ENCODE measurements at places on chromosomes 11 and 22.

- DNase-seq = peak; percentile 90
These were observed 29.2 kb upstream of the XBP1 start for GRCh38 chr22:28829358-28830181.

DNA sequence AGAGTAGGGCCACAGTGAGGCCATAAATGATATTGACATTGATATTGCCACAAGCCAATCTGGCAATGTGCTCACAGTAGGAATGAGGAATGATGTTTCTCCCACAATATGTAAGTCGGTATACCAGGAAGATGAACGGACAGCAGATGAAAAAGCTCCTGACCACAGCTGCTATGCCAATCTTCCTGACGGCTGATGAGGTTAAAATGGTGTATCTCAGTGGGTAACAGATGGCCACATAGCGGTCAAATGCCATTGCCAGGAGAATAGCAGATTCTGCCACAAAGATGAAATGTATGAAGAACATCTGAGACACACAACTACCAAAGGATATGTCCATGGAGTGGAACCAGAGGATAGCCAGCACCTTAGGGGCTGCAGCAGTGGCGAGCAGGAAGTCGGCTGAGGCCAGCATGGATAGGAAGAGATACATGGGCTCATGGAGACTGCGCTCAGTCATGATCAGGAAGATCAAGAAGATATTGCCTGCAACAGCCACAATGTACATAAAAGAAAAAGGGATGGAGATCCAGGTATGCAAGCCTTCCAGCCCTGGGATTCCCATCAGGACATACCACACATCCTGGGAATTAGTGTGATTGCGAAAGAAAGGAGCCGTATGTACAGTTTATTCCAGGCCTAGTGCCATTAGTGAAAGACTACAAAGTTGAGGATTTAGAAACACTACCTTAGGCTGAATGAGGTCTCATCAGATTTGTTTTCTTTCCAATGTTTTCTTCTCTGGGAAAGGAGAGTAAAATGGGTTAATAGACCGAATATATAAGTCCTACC, 22.2 kb downstream of the OR51V1 start:
- no peak for DNase-seq

GRCh38 chr11:105553025-105553424, 56.8 kb upstream of the GRIA4 start:
- DNase-seq = no peak

DNA sequence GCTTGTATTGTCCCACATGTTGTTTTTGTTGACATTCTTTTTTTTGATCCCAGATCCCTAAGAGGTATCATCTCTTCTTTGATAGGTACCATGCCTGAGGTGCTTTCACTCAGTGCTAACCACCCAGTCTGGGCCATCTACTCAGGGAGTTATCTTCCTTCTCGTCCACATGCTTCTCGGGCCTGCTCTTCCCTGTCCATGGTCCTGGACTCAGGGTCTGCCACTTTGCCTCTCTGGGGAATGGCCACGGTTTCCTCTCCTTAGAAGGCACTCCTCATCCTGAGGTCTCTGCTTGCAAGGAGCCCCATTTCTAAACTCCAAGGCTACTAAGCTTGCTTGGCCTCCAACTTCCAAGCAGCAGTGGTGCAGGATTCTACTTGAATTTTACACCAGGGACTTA, 227.0 kb upstream of the NCAM1 start:
- peak; percentile 5 for DNase-seq

- no peak for DNase-seq
These were observed at the start of gene CREB3L1 for GRCh38 chr11:46277622-46278386. TSS of gene CREB3L1 (plus strand) at chr11:46277662. CDS start at chr11:46278112, 450 bp downstream.
